ENCODE measurements at places on chromosomes 4 and X.

DNA sequence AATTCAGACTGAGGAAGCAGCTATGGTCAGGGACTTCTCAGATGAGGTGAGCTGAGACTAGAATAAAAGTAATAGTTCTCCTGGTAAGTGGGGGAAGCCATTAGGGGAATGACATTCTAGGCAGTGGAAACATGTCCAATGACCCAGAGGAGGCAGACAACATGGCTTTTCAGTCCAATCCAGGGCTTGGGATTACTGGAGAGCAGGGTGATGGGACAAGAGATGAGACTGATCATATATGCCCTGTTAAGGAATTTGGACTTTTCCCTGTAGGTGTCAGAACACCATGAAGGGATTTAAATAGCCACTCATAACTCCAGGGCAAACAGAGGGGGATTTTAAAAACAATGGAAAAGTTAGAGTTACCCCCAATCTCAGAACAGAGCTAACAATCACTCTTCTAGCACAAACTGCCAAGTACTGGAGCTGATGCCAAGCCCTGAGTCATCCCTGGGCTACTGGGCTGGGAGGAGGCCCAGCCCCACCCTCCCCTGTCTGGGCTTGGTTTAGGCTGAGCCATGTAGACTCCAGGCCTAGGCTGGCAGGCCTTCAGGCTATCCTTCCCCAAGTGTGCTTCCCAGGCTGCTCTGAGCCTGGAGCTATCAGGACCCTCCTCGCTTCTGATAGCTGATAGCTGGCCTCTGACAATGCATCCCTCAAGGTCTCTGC, 22.7 kb upstream of the MSN start:
- no peak for DNase-seq

GRCh38 chr4:184471881-184472613, 2.3 kb downstream of the IRF2 start:
- DNase-seq, result no peak

DNA sequence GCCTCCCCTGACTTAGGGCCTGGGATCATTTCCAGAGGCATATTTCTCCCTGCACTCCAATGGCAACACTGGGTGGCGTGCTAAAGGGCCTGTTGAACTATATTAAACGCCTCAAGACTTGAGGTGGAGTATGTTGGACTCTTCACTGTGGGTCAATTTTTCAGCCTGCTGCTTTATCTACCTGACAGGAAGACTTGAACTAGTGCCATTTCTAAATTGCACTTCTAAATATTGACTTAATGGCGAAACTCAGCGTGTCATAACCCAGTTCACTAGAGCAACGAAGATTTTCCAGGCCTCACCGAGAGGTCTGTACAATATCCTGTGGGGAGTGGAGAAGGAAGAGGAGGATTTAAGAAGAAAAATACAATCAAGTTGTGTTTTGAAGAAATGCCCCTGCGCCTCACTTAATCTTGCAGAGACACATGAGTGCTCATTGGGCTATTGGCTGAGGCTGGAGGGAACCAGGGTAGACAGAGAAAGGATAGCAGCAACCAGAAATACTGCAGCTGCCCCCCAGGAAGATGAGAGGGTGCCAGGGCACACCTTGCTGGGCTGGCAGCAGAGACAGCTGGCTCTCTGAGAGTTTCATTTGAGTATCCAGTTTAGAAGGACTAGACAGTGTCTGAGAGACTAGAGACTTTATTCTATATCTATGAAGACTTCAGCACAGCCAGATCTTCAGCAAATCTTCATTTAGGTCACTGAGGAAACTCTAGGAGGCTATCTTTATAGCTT, 67.4 kb downstream of the ENPP6 start:
- DNase-seq, result no peak

DNA sequence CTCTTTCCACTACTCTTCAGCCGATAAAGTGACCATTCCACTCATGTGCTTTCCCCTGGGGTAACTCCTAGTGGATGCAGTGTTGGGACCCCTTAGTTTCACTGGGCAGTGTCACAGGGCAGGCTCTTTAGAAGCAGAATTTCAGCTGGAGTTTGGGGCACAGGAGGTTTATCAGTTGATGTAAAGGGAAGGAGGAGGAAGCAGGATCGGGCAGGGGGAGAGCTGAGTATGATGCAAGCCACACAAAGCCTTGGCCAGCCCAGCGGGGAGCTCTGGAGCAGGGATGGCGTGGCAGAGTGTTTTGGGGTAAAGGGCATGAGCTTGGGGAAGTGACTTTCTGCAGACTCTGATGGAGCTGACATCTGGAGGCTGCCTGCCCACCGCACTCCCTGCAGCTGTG, 19.3 kb downstream of the WDR13 start:
- no peak for DNase-seq

DNA sequence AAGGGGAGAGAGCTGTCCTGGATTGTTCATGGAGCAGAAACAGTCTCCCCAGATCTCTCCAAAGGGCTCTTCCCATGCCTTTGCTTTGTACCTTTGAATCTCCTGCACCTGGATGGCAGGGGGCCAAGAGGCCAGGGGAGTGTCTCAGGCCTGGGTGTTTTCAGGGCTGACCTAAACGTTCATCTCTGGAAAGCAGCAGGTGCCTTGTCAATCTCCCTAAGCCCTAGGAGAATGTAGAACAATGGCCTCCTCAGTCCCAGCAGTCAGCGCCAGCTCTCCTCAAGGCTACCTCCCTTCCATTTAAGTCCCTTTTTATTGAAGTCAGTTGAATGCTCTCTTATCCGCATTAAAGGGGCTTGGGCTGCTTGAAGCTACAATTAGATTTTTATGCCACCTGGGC, 31.2 kb upstream of the NSUN7 start:
- DNase-seq, result no peak

DNA sequence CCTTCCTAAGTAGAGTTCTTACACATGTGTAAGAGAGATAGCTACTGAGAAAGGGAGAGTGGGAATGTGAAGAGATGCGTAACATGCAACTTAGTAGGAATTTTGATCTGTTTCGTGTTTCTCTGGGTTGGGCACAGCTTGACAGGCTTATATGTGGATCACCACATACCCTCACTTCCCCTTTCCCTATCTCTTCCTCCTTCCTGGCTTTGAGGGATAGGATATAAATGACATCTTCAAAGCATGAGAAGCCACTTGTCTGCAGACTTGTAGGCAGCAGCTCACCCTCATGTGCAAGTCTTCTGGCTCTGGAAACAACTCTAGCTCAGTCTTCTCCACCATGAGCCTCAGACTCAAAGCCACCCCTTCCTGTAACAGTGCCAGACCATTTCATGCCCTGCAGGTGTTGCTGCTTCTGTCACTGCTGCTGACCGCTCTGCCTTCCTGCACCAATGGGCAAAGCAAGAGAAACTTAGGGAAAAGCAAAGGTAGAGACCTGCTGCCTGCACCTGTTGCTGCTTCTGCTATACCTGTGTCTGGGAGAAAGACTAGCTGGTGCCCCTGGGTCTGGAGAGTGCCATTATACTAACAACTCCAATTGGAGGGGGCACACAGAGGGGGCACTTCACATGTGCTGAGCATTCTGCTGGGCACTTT, 5.4 kb upstream of the PF4V1 start:
- DNase-seq, result no peak

- no peak for DNase-seq
Measured at GRCh38 chrX:73398185-73398914, 48.5 kb upstream of the CDX4 start.

- no peak for DNase-seq
Measured at GRCh38 chr4:26721685-26722084, 137.8 kb downstream of the TBC1D19 start.

DNA sequence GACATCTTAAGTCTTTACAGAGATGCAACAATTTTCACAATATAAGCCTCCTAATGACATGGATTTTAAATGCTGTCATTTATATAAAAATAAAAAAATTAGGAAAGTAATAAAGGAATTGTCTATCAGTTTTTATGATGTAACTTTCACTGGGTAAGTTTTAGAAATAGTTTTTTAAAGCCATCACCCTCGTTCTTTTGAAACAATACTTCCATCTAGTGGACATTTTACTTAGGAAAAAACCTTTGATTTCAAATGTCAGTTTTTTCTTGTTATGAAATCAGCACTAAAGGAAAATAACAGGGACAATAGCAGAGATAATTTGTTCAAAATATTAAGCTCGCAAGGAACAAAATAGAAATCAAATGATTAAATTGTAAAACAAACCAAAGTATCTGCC, 24.3 kb upstream of the NDNF start:
- DNase-seq, result no peak

DNA sequence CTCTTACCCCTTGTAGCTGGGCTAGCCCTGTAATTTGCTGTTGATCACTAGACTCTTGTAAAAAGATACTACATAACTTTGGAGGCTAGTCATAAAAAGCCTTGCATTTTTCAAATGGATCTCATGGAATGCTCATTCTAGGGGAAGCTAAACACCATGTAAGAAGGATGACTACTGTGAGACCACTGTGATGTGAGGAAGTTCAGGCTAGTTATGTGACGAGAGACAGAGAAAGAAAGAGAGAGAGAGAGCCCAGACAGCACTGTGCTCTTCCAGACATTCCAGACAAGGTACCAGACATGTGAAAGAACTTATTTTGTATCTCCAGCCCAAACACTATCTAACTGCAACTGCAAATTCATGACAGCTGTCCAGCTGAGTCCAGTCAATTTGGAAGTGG, 404.6 kb upstream of the PITX2 start:
- DNase-seq, result no peak

DNA sequence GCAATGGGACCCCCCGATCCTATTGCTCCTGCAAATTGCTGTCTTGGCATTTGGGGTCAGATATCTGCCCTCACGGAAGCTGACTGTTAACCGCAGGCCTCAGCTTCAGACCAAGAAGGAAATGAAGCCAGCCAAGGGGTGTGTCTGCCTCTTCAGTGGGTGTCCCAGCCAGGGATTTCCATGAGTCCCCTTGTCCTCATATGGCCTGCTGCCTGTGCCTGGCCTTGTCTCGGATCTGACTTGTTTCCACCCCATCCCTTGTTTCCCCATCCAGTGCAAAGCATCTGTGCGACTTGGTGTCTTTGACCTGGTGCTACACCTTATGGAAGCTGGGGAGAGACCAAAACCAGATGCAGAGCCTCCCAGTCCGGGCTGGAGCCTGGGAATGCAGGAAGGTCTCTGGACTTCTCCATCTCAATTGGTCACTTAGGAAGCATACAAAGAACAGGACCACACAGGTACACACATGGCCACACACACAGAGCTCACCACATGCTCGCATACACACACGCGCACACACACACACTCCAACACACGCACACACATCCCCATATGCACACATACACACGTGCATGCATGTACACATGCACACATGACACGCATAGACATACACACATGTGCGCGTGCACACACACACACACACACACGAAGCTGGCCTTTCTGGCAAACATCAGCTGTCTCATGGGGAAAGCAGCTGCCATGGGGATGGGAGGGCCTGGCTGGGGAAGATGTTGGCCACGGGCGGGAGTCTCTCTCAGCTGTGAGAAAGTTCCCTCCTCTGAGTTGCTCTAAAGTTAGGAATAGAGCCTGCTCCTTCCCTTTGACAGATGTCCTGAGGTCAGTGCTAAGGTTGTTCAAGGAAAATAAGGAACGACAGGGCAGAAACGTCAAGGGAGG, 65.5 kb downstream of the CRMP1 start:
- DNase-seq, result no peak

DNA sequence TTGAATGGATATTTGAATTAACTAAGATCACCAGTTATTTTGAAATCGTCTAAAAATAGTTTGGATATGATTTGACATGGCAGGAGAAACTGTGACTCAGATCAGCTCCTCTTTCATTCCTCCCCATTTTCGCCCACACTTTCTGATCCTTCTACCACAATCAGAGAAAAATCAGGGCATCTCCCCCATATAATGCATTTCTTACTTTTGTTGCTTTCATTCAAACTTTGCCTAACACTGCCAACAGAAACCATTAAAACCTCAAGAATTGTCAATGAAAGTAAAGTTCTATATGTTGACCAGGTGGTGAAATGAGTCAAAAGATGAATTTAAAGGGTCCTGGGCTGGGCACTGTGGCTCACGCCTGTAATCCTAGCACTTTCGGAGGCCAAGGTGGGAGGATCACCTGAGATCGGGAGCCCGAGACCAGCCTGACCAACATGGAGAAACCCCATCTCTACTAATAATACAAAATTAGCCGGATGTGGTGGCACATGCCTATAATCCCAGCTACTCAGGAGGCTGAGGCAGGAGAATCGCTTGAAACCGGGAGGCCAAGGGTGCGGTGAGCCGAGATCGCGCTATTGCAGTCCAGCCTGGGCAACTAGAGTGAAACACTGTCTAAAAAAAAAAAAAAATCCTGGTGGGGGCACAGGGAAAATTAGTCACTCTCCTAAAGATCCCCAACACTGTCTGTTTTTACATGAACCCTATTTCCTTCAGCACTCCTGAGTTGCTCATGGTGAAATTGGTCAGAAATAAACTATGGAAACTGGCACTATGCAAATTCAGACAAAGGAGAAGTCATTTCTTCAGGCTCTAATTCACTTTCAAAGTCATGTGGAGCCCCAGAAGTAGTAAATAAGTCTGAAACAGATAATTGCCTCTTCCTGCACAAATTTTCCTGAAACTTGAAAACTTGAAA, 122.8 kb upstream of the NOCT start:
- DNase-seq, result no peak

DNA sequence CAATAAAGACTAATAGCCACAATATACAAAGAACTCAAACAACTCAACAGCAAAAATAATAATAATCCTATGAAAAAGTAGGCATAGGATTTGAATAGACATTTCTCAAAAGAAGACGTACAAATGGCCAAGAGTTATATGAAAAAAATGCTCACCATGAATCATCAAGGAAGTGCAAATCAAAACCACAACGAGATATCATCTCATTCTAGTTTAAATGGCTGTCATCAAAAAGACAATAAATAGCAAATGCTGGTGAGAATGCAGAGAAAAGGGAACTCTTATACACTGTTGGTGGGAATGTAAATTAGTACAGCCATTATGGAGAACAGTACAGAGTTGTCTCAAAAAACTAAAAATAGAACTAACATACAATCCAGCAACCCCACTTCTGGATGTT, 18.8 kb downstream of the TLR6 start:
- DNase-seq, result no peak

DNA sequence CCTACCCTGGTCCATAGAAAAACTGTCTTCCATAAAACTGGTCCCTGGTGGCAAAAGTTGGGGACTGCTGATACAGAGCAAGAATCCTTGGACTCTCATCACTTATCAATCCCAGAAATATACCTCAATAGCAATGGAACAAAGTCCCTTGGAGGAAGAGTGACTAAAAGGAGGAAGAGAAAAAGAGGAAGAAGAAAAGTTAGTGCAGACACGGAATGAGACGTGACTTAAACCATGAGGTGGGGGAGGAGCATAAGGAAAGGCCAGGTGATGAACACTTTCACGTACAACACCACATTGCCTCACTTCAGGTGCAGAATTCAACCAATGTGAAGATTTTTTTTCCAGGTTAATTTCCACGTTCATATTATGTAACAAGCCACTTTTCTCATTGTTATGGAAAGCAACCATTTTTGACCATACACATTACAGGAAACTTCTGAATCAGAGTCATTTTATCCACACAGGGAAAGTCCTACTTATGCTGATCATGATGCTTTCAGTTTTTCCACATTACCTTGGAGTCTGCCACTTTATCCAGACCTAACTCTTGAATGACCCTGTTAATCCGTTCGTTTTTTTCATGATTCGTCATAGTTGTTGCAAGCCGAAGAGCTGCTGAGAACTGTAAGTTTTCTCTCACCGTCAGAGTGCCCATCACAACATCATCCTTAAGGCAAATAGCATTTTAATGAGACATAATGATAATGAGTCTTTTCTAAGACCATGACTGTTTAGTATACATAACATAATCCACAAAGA, 27.7 kb downstream of the ABCG2 start:
- no peak for DNase-seq

- no peak for DNase-seq
Measured at GRCh38 chrX:15073313-15073712, 196.6 kb downstream of the ASB9 start.
